ENCODE measurements at places on chromosomes 12 and 14.

- DNase-seq = no peak
Measured at GRCh38 chr14:51479584-51480325, 172.0 kb upstream of the FRMD6 start.

GRCh38 chr14:64700894-64701293 is 3.3 kb upstream of the PLEKHG3 start:
- no peak for DNase-seq

- DNase-seq = no peak
Measured at GRCh38 chr12:67712011-67712410, 63.5 kb downstream of the DYRK2 start.

- DNase-seq = no peak
Measured at GRCh38 chr14:80973931-80974641, 18.7 kb downstream of the TSHR start.

Measured in GF-D8 (cell line).